ENCODE measurements at places on chromosomes 4 and X.

GRCh38 chr4:143726714-143727113 is 26.2 kb upstream of the FREM3 start:
- no peak for DNase-seq

DNA sequence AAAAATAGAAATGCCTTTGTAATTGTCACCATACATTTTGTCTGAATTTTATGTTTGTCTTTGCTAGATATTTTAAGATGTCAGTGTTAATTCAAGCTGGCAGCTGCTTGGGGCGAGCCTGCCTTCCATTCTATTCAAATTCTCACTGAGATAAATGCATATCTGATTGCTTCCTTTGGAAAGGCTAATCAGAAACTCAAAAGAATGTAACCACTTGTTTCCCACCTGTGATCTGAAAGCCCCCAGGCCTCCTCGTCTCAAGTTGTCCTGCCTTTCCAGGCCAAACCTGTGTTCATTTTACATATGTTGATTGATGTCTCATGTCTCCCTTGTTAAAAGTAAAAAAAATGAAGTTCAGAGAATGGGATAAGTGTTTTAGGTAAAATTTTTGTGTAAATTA is 318.7 kb upstream of the TECRL start:
- DNase-seq = no peak

DNA sequence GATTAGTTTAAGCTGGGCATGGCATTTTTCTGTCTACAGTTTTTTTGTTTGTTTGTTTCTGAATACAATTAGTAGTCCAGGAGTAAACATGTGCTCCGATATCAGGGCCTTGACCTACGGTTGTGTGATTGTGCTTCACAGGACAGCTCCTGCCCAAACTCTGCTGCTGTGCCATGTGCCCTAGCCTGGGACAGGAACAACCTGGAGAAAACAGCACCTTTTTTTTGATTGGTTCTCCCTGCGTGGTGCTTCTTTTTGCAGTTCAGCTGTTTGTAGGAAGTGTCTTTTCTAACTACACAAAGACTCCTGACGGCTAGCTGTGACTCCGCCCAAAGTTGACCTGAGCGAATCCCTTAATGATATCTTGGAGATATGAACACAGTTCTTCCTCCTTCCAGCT is 158.8 kb downstream of the ATP10D start:
- DNase-seq = no peak

DNA sequence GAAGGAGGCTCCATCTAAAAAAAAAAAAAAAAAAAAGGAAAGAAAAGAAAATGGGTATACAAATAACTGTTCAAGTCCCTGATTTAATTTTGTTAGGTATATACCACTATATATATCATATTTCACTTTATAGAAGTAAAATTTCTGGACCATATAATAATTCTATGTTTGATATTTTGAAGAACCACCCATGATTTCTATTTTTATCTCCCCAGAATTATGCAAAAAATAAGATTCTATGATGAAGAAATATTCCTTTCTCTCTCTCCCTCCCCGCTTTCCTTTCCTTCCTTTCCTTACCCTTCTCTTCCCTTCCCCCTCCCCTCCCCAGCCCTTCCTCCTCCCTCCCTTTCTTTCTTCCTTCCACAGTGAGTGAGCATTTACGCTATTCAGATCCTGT is 337.5 kb upstream of the SPANXN4 start:
- no peak for DNase-seq

GRCh38 chr4:73707918-73708577 is 32.3 kb upstream of the CXCL8 start:
- no peak for DNase-seq

DNA sequence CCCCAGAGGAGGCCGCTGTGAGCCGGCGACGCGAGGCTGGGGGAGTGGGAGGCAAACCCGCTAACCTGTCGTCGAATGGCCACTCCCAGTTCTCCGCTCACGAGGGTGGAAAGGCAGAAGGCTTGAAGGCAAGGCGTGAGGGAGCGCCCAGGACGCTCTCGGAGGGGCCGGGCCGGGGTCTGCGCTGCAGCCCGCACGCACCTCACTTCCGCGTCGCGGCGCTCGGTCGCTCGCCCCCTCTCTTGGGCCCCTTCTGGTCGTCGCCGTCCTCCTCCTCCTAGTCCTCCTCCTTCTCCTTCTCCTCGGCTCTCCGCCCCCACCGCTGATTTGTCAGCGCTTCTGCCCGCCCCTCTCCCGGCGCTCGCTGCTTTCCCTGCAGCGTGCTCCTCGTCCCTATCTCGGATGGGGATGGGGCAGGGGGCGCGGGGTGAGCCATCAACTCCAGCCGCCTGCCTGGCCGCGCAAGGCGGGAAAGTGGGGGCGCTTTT is at the start of gene SNCA:
TSS of gene SNCA (minus strand) at position 265 of the 488 bp plus-strand sequence. CDS start 1,494 bp downstream, outside the sequence.
- DNase-seq = no peak

DNA sequence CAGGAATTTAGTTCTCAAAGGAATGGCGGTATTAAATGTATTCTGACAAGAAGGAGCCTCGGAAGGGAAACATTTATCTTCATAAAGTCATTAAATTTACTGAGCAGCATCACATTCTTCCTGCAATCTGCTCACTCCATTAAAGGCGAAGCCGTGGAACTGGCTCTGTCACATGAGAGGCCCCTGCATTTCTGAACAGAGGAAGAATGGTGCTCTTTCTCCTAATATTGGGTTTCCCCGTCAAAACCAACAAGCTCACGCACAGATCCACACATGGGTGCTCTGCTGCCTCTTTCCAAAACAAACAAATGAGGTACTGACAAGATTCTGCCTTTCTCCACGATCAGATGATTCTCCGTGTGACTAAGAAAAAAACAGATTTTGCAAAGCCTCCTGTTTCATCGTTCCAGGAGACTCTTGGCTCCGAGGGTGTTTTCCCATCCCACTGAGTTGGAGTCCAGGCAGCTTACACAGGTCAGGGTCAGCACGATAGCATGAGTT is 191.2 kb downstream of the IDS start:
- no peak for DNase-seq

DNA sequence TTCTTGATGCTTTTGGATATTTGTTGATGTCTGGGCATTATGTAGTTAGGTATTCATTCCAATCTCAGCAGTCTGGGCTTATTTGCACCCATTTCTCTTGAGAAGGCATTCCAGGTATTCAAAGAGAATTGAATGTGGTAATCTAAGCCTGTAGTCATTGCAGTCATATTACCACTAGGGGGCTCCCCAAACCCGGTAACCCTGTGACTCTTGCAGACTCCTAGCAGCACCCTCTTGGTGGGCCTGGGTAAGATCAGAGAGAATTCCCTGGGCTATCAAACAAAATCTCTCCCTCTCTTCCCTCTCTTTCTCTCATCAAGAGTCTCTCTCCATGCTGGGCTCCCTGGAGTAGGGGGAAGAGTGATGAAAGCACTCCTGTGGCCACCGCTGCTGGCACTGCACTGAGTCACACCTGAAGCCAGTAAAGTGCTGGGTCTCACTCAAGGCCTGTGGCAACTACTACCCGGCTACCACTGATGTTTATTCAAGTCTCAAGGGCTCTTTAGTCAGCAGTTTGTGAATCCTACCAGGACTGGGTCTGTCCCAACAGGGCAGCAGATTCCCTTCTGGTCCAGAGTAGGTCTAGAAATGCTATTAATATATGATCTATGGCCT is 187.7 kb upstream of the NUDT10 start:
- DNase-seq = no peak

DNA sequence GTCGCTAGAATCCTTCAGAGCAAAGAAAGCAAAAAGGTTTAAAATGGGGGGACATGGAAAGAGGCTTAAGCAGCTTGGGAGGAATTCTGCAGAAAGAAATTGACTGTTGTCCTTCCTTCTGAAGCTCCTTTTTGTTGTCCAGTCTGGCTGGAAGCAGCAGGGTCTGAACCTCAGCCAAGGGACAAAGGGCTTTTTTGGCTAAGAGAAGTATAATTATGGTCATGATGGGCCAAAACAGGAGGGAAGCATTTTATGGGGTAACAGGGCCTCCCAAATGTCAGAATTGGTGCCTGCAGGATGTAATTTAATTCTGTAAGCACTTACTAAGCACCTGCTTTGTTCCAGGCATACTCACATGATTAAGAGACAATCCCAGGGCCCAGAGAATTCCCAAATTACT is 74.2 kb upstream of the CPEB2 start:
- no peak for DNase-seq

- no peak for DNase-seq
Observed at GRCh38 chr4:138190452-138190858, 51.7 kb downstream of the SLC7A11 start.

- no peak for DNase-seq
Observed at GRCh38 chrX:39967348-39967747, 130.4 kb downstream of the BCOR start.

DNA sequence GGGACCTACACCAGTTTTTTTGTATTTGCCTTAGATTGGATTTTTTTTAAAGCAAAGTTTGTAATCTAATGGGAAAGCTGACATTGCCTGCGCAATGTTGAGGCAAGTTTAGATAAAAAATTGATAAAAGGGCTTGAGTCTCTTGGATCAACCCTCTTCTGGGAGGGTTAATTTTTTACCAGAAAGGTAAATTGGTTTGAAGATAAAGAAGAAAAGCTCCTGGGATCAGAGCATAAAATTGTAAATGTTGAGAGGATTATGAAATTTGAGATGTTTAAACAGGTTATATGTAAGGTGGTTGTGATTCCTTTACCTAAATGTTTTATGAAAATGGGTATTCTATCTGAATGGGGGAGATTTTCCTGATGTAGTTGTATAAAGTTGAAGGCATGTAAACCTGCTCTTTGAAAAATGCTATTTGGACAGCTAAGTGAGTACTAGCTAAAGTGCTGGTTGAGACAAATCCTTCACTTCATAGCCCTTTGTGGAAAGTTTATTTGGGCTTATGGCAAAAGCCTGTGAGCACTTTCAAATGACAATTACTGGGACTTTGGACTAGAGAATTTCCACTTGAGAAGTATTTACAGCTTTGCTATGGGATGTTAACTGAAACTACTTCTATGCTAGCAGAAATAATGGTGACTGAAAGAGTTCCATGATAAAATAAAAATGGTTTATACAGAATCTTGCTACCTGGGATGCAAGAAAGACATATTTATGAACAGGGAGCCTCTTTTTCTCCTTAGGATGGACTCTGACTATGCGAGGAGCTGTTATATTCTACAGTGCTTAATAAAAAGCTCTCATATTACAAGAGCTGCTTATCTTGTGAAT is 56.2 kb downstream of the UGT2B10 start:
- no peak for DNase-seq

DNA sequence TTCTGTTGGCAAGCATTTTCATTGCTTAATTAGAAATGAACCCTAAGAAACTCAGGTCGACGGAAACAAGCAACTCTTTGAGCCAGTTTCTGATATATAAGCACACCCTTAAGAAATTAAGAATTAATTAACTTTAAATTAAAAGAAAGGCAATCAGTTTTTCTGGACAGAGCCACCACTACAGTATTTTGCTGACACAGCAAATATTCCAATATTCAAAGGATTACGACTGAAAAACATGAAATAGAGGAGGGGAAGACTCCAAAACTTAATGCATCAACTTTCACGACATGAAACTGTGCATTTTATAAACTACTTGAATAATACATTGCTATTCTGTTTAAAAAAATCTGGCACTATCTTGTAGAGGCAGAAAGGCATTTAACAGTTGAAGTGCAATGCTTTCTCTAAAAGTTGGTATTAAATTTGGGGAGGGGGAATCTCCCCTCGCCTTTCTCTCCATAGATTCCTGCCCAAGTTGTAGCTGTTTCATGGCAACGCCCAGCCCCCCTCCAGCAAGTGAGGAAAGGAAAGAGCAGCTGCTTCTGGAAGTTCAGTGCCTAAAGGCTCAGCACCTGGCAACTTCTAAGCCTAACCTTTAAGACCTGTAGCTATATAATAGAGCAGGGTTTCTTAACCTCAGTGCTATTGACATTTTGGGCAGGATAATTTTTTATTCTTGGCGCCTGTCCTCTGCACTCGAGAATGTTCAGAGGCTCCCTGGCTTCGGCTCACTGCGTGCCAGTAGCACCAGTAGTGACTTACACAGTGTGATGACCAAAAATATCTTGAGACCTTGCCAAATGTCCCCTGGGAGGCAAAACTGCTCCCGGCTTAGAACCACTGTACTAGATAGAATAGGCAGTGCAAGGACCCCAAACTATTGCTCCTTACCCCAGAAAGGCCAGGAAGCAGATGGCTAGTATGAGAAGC is 6.7 kb upstream of the ZCCHC18 start:
- DNase-seq = no peak

DNA sequence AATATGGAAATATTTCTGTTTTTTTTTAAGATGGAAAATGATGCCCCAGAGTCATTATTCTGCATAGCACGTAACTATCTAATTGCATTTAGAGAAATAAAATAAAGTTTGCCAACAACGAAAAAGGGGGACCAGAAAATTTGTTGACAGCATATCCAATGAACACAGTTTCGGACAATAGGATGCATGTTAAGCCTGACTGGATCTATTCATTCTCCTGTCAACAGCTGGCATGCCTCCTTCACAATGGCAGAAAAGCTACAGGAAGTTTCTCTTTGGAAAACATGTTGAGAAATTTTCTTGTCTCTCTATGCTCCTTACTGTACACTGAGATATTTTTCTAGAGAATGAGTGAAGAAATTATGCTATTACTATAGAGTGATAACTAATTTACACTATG is 262.5 kb downstream of the GRID2 start:
- DNase-seq = no peak

- DNase-seq = no peak
Observed at GRCh38 chrX:106249706-106250379, 81.7 kb downstream of the PWWP3B start.

DNA sequence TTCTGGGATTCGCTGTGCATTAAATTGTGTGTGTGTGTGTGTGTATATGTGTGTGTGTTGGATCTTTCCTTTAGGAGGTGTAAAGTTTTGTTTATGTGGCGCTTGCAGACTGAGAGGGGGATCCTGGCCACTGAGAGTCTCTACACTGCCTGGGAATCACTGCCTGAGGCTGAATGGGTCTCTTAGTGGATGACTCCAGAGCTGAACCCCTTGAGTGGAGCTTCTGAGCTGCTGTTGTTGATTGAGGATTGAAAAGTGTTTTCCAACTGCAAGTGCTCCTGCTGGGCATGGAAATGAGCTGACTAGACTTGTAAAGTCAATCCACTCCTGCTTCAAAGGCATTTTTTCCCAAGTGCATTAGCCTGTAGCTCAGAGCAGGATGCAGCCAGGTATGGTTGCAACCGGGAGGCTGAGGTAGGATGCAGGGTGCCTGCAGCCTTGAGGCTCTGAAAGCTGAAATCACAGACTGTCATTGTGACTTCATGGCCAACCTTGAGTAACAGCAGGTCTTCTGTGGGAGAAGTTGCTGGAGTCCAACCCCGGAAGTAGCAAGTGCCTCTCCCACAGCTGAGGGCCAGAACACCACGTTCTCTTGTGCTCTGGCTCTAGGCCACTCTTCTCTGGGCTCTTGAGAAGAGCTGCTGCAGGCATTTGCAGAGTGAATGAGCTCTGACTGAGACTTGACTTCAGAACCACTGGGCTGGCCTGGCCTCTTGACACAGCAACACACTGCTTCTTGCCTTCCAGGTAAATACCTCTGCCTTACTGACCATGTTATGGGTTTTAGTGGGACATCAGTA is at the start of gene TBX22:
TSS of gene TBX22 (plus strand) at position 613 of the 800 bp plus-strand sequence. CDS start 7,517 bp downstream, outside the sequence.
- DNase-seq = no peak

- DNase-seq = no peak
Observed at GRCh38 chrX:143025628-143026027, at the start of gene SPANXN4. Gene SPANXN4 (plus strand): TSS chrX:143025928. CDS start chrX:143026015, 87 bp downstream.

DNA sequence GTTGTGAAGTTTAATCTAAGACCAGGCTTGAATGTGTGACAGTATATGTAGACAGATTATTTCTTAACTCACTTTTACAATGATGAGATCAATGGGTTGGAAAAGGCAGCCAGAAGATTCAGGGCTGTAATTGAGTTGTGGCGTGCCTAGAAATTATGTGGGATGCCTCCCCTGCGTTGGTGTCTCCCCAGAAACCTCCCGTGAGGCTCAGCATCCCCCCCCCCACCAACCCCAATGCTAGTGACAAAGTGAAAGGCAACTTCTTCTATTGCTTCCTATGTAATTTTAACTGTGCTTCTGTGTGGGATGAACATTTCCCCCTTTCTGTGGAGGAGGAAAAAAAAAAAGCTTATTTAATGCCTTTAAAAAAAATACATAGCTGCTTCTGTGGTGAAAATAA is 297.9 kb downstream of the ARHGAP10 start:
- no peak for DNase-seq
